ENCODE measurements at places on chromosomes 1 and 21.

GRCh38 chr1:116990612-116991151 is 10.9 kb upstream of the CD101 start:
- DNase-seq = no peak

- DNase-seq = no peak
These were observed 323.7 kb downstream of the HHIPL2 start for GRCh38 chr1:222224156-222224555.

GRCh38 chr21:42105476-42106315 is 34.6 kb downstream of the UMODL1 start:
- DNase-seq = no peak

DNA sequence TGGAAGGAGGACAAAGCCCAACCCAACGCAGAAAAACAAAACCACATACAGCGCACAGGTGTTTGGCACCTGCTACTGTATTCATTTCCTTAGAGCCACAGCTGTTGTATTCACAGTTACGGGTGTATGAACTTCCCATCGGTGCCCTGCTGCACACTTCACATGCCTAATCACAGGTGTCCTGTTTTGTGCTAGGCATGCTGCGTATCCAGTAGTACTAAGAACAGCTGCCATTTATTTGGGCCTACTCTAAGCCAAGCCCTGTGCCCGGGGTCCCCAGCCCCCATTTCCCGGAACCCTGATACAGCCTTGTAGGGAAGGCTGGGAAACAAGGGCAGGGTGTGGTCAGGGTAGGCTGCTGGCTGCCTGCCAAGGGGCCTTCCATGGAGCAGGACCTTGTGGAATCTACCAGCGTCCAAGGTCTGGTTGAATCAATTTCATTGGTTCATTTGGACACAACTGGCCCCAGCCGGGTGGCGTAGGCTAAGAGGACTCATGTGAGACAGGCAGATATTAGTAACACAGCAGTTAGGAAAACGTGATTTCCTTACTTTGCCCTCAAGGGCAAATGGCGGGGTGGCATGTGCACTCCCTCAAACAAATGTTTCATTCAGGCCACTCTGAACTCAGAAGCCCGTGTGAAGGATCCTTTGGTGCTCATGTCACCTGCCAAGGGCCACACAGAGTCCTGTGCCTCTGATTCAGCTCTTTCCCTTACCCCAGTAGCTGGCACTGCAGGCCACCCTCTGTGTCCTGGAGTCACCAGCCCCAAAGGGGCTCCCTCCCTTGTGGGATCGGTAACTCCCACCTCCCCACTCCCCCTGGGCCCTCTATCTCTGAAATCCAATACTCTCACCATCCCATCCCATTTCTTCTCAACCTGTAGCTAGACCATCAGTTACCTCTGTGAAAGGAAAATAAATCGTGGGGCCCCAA is 986 bp upstream of the RNF186 start:
- DNase-seq = no peak

- DNase-seq = no peak
These were observed 39.7 kb downstream of the ZC3H11B start for GRCh38 chr1:219573158-219573557.

GRCh38 chr1:69157046-69157756 is 410.5 kb upstream of the LRRC7 start:
- DNase-seq = no peak

- DNase-seq = no peak
These were observed 105.2 kb upstream of the APP start for GRCh38 chr21:26275801-26276200.

DNA sequence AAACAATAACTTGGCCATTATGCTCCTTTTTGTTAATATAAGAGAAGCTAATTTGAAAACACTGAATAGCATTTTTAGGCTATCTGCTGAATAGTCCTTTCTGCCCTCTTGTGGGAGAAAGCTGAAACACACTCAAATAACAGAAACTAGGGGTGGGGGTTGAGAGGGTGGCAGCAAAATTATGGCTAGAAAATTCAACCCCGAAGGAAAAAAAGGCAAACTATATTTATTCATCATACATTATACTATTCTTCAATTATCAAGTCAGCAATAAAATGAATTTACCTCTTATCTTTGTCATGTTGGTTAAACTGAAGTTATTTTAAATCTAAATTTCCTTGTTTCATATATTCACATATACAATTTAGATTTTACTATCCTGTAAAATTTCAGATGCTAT is 255.9 kb downstream of the FAF1 start:
- no peak for DNase-seq

DNA sequence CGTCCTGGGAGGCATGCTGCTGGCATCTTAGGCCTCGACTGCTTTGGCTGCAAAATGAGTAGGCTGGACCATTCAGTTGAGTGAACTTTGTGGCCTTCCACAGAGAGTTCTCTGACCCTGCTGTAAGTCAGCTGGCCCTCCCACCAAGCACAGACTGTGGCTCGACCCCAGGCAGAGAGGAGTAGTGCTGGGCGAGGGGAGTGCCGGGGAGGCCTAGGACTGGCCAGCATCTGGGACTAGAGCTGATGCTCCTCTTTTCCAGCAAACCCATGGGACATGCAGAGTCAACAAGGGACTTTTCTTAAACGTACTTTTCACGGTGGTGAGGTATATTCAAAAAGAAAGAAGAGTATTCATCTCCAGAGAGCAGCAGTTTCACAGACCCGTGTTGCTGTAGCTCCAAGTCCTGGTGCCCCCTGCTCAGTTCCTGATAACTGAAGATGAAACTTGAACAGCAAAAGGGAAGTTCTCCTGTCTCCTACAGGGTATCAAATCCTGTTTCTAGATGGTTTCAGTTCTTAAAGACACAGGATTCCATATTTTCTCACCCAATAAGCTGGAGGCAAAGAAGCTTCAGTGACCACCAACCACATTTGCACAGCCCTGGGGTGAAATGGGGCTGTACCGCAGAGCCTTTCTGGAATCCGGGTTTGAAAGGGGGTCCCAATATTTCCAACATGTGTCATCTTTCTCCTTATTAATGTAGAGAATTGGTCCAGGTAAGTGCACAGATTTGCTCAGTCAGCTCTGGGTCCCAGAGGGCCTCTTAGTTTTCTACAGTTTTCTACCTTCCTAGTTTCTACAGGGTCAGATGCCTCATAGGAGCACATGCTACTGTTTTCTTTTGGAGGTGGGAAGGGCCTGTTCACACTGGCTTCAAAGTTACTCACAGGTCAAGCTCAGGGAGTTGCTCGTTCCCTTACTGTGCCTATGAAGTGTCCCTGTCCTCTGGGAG is 20.9 kb downstream of the BATF3 start:
- no peak for DNase-seq

DNA sequence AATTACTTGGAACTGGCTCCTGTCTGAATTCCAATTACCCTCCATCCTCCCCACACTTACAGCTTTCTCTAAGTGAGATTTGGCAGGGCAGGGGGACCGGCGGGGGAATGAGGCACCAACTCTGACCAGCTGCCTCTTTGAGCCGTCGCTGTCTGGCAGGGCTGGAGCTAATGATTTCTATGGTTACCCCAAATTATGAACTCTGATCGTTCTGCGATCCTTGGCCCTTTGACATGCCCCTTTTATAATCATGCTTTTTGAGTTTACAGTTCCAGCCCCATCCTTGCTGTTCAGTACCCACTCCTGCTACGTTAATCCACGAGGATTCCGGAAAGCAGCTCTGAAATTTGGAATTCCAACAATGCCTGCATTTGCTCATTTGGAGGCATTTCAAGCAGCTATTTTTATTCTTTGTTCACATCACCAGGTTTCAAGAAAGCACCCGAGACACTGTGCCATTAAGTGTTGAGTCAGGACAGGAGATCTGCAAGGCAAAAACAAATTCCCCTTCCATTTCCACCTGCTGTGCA is 54.6 kb upstream of the LBR start:
- no peak for DNase-seq

DNA sequence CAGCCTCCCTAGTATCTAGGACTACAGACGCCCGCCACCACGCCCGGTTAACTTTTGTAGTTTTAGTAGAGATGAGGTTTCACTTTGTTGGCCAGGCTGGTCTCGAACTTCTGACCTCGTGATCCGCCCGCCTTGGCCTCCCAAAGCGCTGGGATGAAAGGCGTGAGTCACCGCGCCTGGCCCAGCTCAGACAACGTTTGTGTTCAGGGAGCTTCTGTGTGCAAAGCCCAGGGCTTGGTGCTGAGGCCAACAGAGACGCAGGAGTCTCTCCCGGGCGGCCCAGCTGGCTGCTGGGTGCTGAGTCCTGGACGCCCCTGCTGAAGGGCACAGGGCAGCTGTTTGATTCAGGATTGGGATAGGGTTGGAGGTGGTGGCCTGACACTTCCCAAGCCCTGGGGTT is 3.0 kb downstream of the PRKCZ start:
- no peak for DNase-seq

DNA sequence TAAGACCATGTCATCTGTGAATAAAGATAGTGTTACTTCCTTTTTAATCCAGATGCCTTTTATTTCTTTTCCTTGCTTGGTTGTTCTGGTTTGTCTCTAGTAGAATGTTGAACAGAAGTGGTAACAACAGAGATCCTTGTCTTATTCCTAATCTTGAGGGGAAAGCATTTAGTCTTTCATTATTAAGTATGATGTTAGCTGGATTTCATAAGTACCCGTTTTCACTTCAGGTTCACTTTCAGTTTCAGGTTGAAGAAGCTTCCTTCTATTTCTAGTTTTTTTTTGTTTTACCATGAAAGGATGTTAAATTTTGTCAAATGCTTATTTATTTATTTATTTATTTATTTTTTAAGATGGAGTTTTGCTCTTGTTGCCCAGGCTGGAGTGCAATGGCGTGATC is 22.3 kb upstream of the AGPAT3 start:
- no peak for DNase-seq

GRCh38 chr21:14312871-14313270 is 70.1 kb downstream of the HSPA13 start:
- DNase-seq = no peak

DNA sequence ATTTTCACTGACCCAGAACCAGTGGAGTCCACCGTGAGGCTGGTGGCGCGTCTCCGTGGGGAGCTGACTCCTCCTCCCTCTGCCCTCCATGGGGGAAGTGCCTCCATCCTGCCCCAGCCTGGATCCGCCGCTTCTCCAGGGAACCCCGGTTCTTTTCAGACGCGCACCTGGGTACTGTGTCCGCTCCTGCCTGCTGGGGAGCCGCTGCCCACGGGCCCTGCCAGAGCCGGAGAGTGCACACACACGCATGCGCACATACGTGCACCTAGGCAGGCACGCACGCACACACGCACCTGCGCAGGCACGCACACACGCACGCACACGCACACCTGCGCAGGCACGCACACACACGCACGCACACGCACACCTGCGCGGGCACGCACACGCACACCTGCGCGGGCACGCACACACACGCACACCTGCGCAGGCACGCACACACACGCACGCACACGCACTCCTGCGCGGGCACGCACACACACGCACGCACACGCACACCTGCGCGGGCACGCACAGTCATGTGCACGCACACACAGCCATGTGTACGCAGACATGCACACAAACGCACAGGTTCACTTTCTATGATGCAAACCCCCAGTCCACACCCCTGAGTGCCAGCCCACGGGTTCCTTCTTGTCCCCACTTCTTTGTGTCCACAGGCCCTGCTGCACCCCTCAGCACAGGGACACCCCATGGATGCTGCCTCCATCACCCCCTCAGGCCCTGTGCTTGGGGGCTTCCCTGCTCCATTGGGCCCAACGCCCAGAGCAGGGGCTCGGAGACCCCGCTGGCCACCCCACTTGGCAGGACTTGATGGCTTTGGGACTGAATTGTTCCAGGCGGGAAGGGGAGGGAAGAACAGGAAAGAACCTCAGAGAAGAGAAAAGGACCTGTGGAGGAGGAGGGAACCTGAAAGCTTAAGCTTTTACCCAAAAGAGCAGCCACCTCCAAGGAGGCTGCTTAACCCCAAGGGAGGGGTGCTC is 42.7 kb downstream of the MORN1 start:
- DNase-seq = no peak

GRCh38 chr1:230128569-230129285 is 61.7 kb downstream of the GALNT2 start:
- DNase-seq = no peak

DNA sequence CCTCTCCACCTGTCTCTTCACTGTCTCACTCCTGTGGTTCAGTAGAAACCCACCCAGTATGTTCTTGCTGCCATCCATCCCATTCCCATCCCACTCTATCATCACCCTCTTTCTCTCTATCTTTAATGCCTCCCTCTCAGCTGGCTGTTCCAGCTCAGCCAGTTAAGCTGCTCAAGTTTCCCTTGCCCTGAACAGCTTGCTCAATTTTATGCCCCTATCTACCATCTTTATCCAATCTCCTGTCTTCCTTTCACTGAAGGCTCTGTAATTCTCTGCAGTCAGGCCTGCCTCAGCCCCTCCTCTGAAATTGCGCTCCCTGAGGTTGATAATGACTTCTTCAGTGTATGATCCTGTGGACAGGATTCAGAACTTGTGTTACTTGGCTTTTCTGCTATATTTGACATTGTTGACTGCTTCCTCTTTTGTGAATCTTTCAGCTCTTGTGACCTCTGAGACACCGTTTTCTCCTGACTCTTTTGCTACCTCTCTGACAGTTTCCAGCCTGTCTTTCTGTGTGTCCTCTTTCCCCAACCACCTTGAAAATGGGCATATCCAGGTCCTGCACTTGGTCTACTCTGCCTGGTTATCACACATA is 13.9 kb upstream of the BCAR3 start:
- DNase-seq = no peak

DNA sequence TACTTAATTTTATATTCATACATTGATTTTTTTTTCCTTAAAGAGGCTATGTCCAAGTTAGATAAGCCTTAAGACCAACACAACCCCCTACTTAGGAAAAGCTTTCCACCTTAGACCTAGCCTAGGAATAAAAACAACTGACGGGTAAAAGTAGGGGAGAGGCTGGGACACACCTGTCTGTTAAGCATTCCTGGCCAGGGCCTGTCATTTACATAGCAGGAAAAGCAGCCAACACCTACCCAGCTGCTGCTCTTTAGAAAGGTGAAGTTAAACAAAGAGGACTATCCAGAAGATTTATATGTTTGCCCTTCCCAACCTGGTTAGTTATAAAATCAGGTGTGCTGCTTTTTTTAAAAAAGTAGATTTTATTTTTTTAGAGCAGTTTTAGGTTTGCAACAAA is 29.1 kb upstream of the SAMD13 start:
- no peak for DNase-seq

GRCh38 chr1:33738536-33738935 is 125.3 kb upstream of the HMGB4 start:
- no peak for DNase-seq

All from stimulated activated CD8-positive, alpha-beta memory T cell treated with anti-CD3 and anti-CD28 coated beads, Interleukin-4, amount 100 ng/mL, for 4 hours (primary cell).